ENCODE measurements at places on chromosomes 7 and 10. TPM values are rescaled to one million over a fixed set of nuclear protein-coding genes. Genes with fewer than 3 reads are reported as not detected.

GRCh38 chr10:112969542-112969941, 19.5 kb downstream of the TCF7L2 start:
- DNase-seq, result no peak

DNA sequence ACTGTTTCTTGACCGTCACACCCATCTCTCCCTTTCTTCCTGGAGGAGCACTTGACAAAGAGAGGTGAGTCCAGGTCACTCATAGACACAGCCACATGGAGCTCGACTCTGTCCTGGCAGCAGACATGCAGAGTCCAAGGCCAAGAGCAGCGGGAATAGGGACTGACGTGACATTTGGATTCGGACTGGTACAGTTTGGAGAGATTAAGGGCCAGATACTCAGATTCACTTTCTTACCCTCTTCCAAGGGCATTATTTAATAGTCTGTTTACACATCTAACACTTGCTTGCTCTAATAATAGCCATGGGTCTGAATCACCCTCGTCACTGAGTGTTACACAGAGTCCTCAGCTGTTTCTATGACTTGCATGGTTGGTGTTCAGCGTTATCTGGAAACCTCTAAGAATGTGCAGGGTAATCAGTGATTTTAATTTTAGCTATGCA, 39.2 kb upstream of the OTUD1 start:
- DNase-seq, result peak; percentile 23

- DNase-seq, result no peak
Measured at GRCh38 chr7:4939971-4940728, 18.8 kb downstream of the MMD2 start.

GRCh38 chr10:92972066-92972870, 88.3 kb upstream of the CYP26C1 start:
- DNase-seq, result peak; percentile 52

- no peak for DNase-seq
Measured at GRCh38 chr7:104982308-104983075, 31.5 kb upstream of the KMT2E start.

- no peak for DNase-seq
Measured at GRCh38 chr10:127081851-127082345, 114.5 kb downstream of the INSYN2A start.

- DNase-seq, result no peak
Measured at GRCh38 chr10:132632851-132633684, 95.5 kb downstream of the INPP5A start.

DNA sequence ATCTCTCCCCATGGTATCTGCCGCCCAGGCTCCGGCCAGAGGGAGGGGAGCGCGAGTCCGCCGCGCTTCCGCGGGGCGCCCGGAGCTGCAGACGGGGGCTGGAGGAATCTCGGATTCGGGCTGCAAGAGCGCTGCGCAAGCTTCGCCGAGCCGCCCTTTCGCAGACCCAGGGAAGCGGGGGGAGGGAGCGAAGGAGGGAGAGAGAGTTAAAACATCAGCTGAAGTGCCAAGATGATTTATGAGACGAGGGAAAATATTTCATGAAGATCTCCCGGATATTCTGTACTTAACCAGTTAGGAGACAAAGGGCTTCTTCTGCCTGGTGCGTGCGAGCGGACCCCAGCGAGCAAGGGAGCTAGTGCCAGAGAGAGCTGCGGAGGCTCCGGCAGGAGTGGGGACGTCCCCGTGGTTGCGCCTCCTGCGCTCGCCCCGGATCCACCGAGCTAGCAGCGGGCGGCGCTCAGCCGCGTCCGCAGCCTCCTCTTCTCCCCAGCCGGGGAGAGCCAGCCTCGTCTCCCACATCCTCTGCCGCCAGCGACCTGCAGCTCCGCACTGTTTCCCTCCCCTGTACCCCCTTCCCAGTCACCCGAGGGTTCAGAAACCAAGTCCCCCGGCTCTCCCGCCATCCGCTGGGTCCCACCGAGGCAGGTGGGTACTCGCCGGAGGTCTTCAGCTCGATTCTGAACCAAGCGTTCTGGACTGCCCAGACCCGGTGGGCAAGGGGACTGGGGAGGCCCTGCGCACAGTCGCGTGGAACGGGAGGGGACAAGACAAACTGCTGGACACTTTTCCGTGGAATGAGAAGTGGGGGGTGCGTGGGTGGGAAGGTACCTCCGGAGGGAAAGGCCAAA, 1.0 kb upstream of the PAX2 start:
- no peak for DNase-seq

IGFBP1 gene
- total RNA-seq, result not detected
